Lower lobe of right lung (tissue), 2 donors: ENCODE measurements at places on chromosomes 7 and 10. TPM values are rescaled to one million over a fixed set of nuclear protein-coding genes. Genes with fewer than 3 reads are reported as not detected.

Gene HABP2
- 0.77 TPM for total RNA-seq

Gene SNX8
- total RNA-seq = 43.1 TPM

Gene SLC16A12
- 1.0 TPM for total RNA-seq

Gene ARHGEF5
- total RNA-seq = 39.5 TPM

Gene LIPK
- not detected for total RNA-seq

Gene ANKRD30A
- total RNA-seq = not detected

Gene HOXA7
- total RNA-seq = 2.2 TPM

Gene ATG9B
- 0.38 TPM for total RNA-seq

Gene POU6F2
- total RNA-seq = not detected

Gene BET1
- total RNA-seq = 21.9 TPM

Gene COPS6
- total RNA-seq = 70.6 TPM

Gene C10orf105
- total RNA-seq = 0.32 TPM

GRCh38 chr10:110833234-110833940, 38.3 kb upstream of the PDCD4 start:
- no peak for DNase-seq

- no peak for DNase-seq
Measured at GRCh38 chr10:35453855-35454532, 117.7 kb downstream of the CCNY start.

DNA sequence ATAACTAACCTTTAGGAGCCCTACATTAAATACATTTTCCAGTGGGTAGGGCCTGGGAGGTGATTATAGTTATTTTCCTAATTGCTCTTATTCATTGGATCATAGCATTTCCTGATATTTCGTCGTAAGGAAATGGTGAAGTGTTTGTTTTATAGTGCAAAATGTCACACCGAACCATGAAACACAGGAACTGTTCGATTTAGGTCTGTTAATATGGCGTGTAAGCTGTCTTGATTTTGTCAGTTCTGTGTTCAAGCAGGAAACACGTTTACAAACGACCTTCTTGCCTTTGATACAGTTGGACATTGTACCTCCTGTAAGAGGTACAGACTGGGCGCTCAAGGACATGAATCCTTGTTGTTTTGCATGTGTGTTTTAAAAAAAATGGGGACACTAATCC, 14.8 kb downstream of the RBM17 start:
- no peak for DNase-seq

DNA sequence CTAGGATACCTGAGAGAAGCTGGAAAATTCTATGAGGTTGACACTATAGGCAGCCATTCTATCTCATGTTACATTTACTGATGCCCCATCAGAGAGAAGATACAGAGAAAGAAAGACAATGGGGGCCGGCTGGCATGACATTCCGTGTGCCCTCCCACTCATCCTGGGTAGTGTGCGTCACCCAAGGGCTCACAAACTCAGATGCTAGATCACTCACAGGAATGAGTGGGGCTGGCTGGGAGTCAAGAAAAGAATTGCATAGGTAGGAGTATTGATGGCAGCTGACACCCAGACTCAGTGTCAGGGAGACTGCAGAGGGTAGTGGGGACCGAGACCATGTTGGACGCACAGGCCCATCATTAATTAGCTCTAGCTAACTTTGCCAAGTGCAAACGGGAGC, 1113.5 kb upstream of the AUTS2 start:
- DNase-seq = no peak

DNA sequence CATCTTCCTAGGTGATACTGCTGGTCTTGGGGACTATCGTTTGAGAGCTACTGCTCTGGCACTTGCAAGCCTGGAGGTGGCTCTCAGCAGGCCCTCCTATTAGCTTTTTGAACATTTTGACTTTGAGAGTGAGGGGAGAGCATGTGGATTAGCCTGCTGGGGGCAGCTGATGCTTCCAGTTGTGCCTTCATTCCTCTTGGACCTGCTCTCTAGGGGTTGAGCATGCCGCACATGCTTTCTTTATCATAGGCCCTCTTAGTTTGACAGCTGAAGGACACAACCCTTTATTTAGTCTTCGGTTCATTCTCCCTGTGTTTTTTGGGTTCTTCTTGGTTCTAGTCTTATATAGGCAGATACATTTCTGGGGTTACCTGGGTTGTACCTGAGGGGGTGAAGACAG, 132.1 kb downstream of the GALNT17 start:
- DNase-seq = no peak

GRCh38 chr10:81843042-81843441, 32.0 kb upstream of the NRG3 start:
- no peak for DNase-seq

GRCh38 chr10:113060201-113061053, 110.4 kb downstream of the TCF7L2 start:
- DNase-seq = peak; percentile 55

DNA sequence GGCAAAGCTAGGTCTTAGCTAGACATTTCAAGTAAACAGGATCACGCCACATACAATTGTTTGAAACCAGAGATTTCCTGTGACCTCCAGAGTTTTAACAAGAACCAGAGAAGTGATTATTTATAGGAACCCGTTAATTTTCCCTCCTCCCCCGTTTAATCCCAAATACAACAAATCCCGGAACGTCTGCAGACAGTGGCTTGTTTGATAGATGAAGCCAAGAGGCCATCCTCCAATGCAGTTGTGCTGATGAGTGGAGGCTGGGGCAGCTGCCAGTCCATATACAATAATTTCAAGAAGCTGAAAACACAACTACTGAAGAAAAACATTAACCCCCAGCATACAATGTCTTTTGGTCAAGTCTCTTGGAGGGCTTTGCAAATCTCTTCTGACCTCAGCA, 971.6 kb upstream of the ZNF722 start:
- DNase-seq = no peak

- DNase-seq = no peak
Measured at GRCh38 chr7:5510426-5511045, 86.9 kb upstream of the TNRC18 start.

DNA sequence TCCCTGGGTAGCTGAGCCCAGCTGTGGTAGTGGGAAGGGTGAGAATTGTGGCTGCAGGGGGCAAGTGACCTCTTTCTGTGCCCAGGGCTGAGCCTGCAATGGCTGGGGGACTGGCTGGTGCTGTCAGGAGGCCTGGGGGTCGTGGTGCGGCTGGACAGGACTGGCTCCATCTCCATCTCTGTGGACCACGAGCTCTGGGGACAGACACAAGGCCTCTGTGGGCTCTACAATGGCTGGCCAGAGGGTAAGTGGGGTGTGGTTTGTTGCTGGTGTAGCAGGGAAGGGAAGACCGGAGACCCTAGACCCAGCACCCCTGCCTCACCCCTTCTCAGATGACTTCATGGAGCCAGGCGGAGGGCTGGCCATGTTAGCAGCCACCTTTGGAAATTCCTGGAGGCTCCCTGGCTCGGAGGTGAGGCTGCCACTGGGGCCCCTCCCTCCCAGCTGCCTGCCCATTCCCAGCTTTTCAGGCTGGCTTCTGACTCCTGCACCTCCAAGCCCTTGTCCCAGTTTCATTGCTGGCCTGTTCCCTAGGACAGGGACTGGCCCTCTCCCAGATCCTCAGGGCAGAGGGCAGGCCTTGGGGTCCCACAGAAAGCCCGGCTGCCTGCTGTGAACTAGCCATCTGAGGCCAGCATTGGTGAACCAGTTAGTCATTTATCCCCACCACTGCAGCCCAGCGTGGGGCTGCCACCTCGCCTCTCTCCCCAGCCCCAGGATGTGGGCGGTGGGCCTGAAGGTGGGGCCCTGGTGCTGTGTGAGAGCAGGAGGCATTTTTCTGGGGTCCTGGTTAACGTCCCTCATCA, 5.5 kb upstream of the ZNF467 start:
- peak; percentile 38 for DNase-seq

DNA sequence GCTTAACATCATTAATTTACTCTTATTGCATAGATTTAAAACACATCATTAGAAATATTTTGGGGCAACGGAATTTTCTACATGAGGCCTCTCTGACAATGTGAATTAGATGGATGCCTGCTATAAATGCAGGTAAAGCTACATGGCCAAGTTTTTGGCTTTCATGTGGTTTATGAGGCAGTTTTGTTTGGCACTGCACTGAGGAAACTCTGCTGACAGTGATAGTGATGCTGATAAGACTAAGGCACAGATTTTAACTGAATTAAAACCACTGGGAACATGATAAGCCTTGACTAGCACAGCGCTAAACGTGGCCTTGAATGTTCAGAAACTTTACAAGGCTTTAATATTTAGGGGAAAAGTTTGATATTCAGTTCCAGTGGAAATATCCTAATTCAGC, 114.3 kb upstream of the NOBOX start:
- no peak for DNase-seq

- no peak for DNase-seq
Measured at GRCh38 chr7:103660455-103661371, 214.7 kb upstream of the SLC26A5 start.

DNA sequence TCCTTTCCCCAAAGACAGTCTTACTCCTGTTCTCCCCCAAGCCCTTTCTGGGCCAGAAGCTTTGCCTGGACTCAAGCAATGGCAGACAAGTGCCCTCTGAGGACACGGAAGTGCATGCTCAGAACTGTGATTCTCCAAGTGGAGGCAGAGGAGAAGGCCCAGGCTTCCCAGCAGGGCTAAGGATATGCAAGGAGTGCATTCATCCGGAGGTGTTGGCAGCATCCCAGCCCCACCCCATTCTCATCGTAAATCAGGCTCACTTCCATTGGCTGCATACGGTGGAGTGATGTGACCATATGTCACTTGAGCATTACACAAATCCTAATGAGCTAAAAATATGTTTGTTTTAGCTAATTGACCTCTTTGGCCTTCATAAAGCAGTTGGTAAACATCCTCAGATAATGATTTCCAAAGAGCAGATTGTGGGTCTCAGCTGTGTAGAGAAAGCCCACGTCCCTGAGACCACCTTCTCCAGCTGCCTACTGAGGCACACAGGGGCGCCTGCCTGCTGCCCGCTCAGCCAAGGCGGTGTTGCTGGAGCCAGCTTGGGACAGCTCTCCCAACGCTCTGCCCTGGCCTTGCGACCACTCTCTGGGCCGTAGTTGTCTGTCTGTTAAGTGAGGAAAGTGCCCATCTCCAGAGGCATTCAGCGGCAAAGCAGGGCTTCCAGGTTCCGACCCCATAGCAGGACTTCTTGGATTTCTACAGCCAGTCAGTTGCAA, 1.4 kb upstream of the RBP3 start:
- DNase-seq = peak; percentile 74

GRCh38 chr7:137772316-137772715, 74.5 kb downstream of the DGKI start:
- no peak for DNase-seq

- DNase-seq = no peak
Measured at GRCh38 chr10:129055986-129056385, 411.1 kb upstream of the MGMT start.

GRCh38 chr7:69622960-69623359, 24.7 kb downstream of the AUTS2 start:
- DNase-seq = no peak
